Sigmoid colon (tissue), 7 donors: ENCODE measurements at places on chromosomes 6 and 20. TPM values are rescaled to one million over a fixed set of nuclear protein-coding genes. Genes with fewer than 3 reads are reported as not detected.

DNA sequence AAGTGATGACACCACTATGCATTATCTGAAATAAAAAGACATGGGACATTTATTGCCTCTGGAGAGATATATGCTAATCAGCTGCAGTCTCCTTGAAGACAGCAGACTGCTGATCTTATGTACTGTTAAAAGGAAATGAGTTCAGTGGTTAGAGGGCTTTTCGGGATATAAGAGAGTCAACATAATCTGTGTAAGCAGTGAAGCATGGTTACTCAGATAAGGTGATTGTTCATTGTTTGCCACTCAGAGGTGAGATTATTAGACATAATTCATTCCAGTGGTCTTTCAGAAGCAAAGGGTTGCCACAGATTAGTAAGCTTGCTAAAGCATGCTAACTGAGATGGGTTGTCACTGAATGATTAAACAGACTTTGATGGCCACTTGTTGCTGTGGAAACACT is 1450.7 kb upstream of the ADGRB3 start:
- H3K27me3 ChIP-seq = no peaks in the 10 kb centered on the region
- no peak overlapping the region for H3K27ac ChIP-seq
- H3K4me3 ChIP-seq = no peak overlapping the region
- no peaks in the 10 kb centered on the region for H3K4me1 ChIP-seq
- no peaks in the 10 kb centered on the region for H3K36me3 ChIP-seq
- DNase-seq = no peak

DNA sequence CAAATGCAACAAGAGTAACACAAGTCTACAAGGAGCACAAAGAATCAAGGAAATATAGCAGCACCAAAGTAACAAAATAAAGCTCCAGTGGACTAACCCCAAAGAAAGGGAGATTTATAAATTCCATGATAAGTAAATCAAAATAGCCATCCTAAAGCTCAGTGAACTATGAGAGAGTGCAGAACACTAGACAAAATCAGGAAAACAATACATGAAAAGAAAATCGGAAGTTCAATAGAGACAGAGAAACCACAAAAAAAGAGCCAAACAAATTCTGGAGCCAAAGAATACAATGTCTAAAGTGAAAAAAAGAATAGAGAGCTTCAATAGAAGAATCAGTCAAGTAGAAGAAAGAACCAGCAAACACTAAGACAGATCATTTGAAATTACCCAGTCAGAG is 247.3 kb upstream of the TENT5A start:
- H3K4me3 ChIP-seq = no peak overlapping the region
- no peak overlapping the region for H3K27ac ChIP-seq
- H3K36me3 ChIP-seq = no peaks in the 10 kb centered on the region

DNA sequence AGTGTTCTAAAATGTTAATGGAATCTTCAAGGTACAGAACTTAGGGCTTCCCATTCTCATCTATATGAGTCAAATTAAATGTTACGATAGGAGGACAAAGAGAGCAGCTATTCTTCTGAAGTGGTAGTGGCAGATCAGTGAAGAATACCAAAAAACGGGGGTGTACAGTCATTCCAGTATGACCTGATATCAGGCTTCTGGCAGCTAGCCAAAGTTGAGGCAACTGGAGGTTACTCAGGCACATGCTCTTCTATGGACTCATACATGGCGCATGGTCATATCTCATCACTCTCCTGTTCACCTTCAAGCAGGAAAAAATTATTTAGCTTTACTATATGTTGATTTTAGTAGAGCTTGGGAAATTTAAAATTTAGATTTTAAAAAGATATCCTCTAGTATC is 1608.8 kb downstream of the GRIK2 start:
- H3K4me1 ChIP-seq = no peaks in the 10 kb centered on the region
- no peaks in the 10 kb centered on the region for H3K36me3 ChIP-seq
- H3K4me3 ChIP-seq = no peak overlapping the region
- no peak for DNase-seq

GRCh38 chr6:33199687-33200218 is 712 bp downstream of the RXRB start:
- peaks cover 53% of the 10 kb centered on the region for H3K4me1 ChIP-seq
- peak; percentile 86 for DNase-seq
- peak overlapping the region; percentile 90 for H3K4me3 ChIP-seq
- H3K27me3 ChIP-seq = no peaks in the 10 kb centered on the region
- H3K27ac ChIP-seq = peak overlapping the region; percentile 98

DNA sequence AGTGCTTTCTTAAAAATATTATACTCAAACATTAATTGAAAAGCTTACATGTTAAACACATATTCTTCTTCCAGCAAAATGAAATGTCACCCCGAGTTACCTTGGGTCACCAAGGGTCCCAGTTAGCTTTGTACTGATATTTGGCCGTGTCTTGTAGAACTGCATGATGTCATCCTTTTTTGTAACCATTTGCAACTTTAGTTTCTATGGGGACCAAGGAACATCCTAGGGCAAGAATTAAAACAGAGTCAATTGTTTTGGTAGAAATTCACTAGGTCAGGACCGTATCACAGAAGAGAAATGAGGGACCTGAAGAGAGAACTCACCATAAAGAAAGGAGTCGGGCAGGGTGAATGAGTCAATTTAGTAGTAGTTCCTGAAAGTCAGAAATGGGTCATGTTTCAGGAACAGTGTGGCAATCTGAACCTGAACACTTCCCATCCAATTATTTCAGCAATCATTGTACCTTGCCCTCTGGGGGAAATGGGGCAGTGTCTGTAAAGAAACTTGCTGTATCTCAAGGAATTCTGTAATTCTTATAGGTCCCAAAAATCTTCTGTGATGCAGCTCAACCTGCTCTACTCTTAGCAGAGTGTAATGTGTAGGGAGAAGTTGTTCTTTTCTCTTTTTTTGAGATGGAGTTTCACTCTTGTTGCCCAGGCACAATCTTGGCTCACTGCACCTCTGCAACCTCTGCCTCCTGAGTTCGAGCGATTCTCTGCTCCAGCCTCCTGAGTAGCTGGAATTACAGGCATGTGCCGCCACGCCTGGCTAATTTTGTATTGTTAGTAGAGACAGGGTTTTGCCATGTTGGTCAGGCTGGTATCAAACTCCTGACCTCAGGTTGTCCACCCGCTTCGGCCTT is 5.3 kb upstream of the AKAP7 start:
- no peak overlapping the region for H3K4me3 ChIP-seq
- H3K27me3 ChIP-seq = no peaks in the 10 kb centered on the region
- no peaks in the 10 kb centered on the region for H3K36me3 ChIP-seq
- no peak overlapping the region for H3K27ac ChIP-seq
- DNase-seq = no peak

DNA sequence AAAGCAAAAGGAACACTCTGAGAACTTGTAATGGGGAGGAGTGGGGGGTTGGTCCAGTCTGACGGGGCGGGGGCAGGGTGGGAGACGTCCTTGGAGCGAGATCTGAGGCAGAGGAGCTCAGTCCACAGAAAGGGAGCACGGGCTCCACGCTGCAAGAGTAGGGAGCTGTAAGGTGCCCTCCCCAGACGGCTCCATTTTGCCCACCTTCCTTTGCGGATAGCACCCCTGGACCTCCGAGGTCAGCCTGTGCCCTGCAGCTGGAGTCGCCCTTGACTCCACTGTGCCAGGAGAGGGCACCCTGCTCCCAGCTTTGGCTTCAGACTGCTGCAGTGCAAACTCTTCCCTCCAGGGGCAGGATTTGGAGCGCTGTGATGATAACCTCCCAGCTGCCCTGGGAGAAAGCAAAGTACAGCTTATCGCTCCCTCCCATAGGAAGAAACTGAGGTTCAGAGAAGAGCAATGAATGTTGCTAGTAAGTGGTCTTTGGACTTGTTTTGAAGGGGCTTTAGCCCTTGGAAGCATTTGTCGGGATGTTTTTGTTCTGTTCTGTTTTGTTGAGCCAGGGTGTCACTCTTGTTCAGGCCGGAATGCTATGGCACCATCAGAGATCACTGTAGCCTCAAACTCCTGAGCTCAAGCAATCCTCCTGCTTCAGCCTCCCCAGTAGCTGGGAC is 9.5 kb upstream of the AHCY start:
- H3K4me3 ChIP-seq = peak overlapping the region; percentile 7
- peaks cover 6% of the 10 kb centered on the region for H3K4me1 ChIP-seq
- peaks cover 5% of the 10 kb centered on the region for H3K27me3 ChIP-seq
- peak; percentile 91 for DNase-seq
- no peaks in the 10 kb centered on the region for H3K36me3 ChIP-seq

- no peak for DNase-seq
- no peaks in the 10 kb centered on the region for H3K36me3 ChIP-seq
- H3K27me3 ChIP-seq = no peaks in the 10 kb centered on the region
These were observed 184.7 kb upstream of the RALGAPA2 start for GRCh38 chr20:20897145-20897544.

DNA sequence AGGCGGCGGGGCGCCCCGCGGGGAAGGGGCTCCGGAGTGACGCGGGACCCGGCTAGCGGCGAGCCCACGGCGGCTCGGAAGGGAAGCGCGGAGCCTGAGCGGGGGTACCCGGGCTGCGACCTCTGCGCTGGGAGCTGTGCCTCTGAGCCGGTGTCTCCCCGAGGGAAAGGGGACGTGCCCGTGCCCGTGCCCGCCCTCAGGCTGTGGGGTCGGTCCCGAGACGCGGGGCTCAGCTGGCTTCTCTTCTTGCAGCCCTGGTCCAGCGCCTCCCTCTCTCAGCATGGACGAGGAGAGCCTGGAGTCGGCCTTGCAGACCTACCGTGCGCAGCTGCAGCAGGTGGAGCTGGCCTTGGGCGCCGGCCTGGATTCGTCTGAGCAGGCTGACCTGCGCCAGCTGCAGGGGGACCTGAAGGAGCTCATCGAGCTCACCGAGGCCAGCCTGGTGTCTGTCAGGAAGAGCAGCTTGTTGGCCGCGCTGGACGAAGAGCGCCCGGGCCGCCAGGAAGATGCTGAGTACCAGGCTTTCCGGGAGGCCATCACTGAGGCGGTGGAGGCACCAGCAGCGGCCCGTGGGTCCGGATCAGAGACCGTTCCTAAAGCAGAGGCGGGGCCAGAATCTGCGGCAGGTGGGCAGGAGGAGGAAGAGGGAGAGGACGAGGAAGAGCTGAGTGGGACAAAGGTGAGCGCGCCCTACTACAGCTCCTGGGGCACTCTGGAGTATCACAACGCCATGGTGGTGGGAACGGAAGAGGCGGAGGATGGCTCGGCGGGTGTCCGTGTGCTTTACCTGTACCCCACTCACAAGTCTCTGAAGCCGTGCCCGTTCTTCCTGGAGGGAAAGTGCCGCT is 686 bp downstream of the ZGPAT start:
- peaks cover 10% of the 10 kb centered on the region for H3K36me3 ChIP-seq
- peak overlapping the region; percentile 87 for H3K27ac ChIP-seq
- H3K27me3 ChIP-seq = no peaks in the 10 kb centered on the region
- H3K4me1 ChIP-seq = peaks cover 24% of the 10 kb centered on the region
- peak overlapping the region; percentile 60 for H3K4me3 ChIP-seq

DNA sequence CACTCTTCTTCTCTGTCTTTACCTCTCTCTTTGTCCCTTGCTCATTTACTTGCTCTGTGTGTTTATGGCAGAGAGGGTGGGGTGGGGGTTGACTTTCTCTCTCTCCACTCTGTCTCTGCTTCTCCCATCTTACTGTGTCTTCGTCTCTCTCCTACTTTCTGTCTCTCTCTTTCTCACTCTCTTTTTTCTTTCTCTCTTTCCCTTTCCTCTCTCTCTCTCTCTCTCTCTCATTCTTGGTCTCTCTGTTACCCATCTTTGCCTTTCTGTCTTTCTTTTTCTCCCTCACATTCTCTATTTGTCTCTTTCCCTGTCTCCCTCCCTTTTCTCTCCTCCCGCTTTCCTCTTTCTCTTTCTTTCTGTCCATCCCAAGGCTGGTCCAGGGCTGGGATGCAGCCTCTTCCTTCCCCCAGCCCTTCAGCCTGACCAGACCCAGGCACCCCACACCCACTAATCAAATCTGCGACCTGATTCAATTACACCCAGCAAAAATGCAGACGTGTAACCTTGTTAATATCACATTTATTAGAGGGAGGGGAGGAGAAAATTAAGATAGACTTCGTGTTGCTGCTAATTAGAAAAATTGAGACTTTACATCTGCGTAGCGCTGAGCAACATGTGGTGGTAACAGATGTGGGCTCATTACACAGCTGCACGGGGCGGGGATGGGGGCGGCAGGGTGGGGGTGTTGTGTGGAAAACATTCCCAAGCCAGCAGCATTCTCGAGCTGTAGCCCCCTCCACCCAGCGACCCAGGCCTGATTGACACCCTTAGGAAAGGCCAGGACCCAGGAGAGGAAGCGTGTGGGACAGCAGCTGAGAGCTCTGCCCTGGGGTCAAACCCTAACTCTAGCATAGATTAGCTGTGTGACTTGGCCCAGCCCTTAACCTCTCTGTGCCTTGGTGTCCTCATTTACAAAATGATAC is 124.9 kb upstream of the MAFB start:
- DNase-seq = no peak
- H3K27me3 ChIP-seq = no peaks in the 10 kb centered on the region
- H3K27ac ChIP-seq = no peak overlapping the region
- H3K4me3 ChIP-seq = no peak overlapping the region
- H3K36me3 ChIP-seq = no peaks in the 10 kb centered on the region
- H3K4me1 ChIP-seq = no peaks in the 10 kb centered on the region

GRCh38 chr6:89678531-89678930 is 40.0 kb upstream of the LYRM2 start:
- no peak for DNase-seq
- H3K36me3 ChIP-seq = peaks cover 47% of the 10 kb centered on the region
- H3K27me3 ChIP-seq = no peaks in the 10 kb centered on the region

- DNase-seq = no peak
- no peaks in the 10 kb centered on the region for H3K36me3 ChIP-seq
- no peaks in the 10 kb centered on the region for H3K27me3 ChIP-seq
- H3K27ac ChIP-seq = no peak overlapping the region
These were observed 58.5 kb upstream of the SLC22A16 start for GRCh38 chr6:110534731-110535492.

- no peaks in the 10 kb centered on the region for H3K27me3 ChIP-seq
- no peak overlapping the region for H3K4me3 ChIP-seq
These were observed 97.5 kb upstream of the ZBTB24 start for GRCh38 chr6:109580519-109580918.

LAMA2 gene
- total RNA-seq = 119 TPM

FLOT1 gene
- total RNA-seq = 161 TPM

PAK5 gene
- 0.28 TPM for total RNA-seq

KIF25 gene
- total RNA-seq = 0.54 TPM

ID4 gene
- total RNA-seq = 6.1 TPM

PRSS35 gene
- not detected for total RNA-seq

PET117 gene
- 16.0 TPM for total RNA-seq

AKAP12 gene
- 133 TPM for total RNA-seq

FAM83C gene
- total RNA-seq = not detected

BEND3 gene
- 0.82 TPM for total RNA-seq

OSBPL2 gene
- 33.5 TPM for total RNA-seq

INSM1 gene
- 0.36 TPM for total RNA-seq

DEFB132 gene
- not detected for total RNA-seq
